ENCODE measurements at places on chromosomes 4 and X. TPM values are rescaled to one million over a fixed set of nuclear protein-coding genes. Genes with fewer than 3 reads are reported as not detected.

RAB41 gene
- not detected for polyA plus RNA-seq

DNA sequence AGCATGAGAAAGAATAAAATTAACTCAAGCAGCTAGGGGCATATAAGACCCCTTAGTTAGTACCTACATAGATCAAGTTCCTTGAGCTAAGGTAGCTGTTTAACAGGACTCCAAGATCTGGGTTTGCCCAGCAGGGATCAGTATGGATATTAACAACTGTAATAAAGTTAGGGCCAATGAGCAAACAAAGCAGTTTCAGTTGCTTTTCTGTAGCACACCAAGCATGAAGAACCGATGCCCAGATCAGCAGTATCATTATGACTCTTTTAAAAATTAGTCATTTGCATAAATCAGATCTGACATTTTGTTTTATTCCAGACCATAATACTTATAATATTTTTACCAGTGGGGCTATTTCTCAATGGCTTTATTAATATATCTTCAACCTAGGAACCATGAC is 80.9 kb downstream of the C4orf33 start:
- DNase-seq, result no peak

- no peak for DNase-seq
Measured at GRCh38 chrX:130260316-130260715, 8.4 kb downstream of the ZNF280C start.

- no peak for DNase-seq
Measured at GRCh38 chrX:40406330-40406859, 174.4 kb upstream of the ATP6AP2 start.

IRAK1 gene
- polyA plus RNA-seq, result 85.2 TPM

H2AZ1 gene
- polyA plus RNA-seq, result 262 TPM

- no peak for DNase-seq
Measured at GRCh38 chr4:56240554-56241174, 146.6 kb downstream of the AASDH start.

DNA sequence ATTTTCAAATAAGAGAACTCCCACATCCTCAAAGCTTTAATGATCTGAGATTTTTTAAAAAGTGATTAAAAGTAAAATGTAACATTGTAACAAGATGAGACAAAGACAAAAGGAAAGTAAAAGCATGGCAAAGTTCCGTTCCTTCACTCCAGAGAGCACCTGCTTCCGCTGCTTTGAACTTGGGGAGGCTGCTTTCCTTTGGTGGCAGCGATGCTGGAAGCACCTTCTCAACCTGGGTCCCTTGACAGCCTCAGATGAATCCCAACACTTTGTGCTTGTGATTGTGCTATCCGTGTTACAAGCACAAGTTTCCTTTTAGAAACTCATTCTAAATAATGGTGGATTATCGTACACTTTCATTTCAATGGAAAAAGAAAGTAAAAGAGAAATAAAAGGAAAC is 59.7 kb downstream of the HADH start:
- no peak for DNase-seq

DNA sequence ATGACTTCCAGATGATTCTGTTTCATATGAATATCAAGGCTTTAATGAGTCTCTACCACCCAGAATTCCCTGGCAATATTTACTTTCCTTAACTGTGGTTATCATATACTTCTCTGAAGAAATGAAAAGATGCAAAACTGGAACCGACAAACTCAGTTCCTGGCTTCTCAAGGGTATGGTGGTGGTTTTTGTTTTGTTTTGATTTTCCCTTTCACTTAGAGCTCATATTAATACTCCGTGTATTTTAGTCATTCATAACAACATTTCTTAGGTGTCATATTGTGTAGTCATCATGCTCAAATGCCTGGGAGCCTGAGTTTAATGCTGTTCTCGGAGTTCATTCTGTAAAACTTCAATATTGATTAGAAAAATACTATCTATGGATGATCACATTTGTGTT is 665 bp downstream of the TRPC5OS start:
- no peak for DNase-seq

PDLIM5 gene
- 9.4 TPM for polyA plus RNA-seq

HAND2 gene
- polyA plus RNA-seq, result 0.93 TPM
